ENCODE measurements at places on chromosomes 16 and 17.
A peak's percentile ranks its signal among the peaks of the same experiment; 100 is the strongest.

- DNase-seq, result no peak
These were observed 8.4 kb downstream of the ZNF652 start for GRCh38 chr17:49353607-49354006.

- no peak for DNase-seq
These were observed 2.0 kb downstream of the TBC1D10B start for GRCh38 chr16:30368122-30368791.

DNA sequence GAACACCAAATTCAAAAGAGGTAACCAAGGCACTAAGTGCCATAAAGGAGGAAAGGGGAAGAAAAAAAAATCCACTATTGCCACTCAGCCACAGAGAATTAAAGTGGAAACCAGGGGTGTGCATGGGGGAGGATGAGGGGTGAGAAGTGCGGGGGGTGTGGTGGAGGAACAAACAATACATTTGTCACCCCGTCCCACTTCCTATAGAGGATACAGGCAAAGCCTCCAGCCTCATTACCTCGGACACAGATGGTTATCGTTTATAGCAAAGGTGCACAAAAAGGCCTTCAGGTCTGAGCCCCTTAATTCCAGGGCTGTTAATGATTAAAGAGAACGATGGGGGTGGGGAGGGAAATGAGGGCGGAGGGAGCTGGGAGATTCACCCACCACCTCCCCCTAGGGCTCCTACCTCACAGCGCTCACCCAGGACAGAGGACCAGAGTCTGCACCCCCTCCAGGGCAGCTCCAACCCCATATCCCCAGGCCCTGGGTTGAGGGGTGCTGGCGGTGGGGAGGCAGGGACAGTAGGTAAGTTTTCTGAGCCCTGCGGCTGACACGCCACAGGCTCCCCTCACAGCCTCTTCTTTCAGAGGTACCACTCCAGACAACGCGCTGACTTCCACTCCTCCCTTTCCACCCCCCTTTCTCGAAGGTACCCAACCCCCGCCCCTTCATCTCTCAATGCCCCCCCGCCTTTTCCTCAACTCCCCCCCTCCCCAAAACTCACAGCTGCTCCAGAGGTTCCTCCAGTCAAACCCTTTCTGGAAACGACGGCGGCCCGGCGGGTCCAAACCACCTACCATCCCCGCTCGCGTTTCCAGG, 470 bp downstream of the DCUN1D3 start:
- no peak for DNase-seq

- DNase-seq, result no peak
These were observed 300.2 kb downstream of the IRF8 start for GRCh38 chr16:86199182-86199581.

DNA sequence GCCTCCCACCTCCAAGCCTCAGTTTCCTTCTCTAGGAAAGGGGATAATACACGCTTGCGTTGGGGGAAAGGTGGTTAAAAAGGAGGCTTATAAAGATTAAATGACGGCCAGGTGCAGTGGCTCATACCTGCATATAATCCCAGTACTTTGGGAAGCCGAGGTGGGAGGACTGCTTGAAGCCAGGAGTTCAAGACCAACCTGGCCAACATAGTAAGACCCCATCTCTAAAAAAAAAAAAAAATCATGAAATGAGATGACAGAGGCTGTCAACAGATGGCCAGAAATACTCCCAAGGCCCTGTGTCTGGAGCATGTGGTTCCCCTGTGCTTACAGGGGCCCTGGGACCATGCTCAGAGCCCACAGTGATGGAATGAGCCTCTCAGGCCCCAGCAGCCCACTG, 30.4 kb downstream of the RTN4RL1 start:
- no peak for DNase-seq

- no peak for DNase-seq
These were observed 258.2 kb upstream of the IRX5 start for GRCh38 chr16:54672500-54672899.

DNA sequence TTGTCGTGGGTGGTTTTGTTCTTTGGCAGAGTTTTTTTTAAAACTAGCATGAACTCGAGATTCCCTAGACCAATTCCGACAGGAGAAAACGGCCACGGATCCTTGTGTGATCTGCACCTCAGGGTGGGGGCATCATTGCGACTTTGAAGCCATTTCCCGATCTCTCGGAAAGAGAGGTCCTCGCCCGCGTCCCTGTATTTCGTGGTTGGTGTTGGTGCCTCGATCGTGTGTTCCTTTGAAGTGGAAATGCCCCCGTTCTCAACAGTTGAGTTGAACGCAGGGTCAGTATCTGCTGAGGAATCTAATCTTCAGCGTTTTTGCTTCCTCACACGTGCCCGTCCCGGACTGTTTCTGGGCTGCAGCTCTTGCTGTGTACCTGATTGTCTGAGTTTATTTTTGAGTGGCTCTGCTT, 1.1 kb downstream of the CRAMP1 start:
- DNase-seq, result no peak

DNA sequence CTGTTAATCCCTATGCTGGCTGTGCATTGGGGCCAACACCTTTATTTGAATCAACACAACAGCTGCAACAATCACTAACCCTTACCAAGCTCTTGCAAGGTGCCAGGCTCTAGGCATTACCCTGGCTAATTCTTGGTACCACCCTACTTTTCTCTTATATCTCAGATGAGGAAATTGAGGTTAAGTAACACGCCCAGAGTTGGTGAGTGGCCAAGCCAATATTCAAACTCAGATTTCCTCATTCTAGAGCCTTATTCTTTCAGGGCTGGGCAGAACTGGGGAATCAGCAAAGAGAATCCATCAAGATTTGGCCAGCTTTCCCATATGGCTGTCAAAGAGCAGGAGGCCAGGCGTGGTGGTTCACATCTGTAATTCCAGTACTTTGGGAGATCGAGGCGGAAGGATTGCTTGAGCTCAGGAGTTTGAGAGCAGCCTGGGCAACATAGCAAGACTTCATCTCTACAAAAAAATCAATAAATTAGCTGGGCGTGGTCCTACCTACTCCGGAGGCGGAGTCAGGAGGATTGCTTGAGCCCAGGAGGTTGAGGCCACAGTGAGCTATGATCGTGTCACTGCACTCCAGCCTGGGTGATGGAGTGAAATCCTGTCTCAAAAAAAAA, 23.7 kb downstream of the ARSG start:
- no peak for DNase-seq

DNA sequence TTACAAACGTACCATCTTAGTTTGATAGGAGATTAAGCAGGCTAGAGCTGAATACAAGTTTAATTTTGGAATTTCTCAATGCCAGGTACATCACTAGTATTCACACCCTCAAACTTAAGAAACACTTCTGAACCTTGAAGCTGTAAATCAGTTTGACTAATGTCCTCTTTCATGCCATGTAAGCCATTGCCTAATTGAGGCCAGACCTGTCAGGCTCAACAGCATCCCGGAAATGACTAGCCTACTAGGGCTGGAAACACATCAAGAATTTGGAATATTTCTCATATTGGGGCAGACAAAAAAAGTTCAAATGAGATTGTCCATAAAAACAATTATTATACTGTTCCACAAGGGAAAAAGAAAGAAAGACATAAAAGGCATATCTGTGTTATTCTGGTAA, 1.7 kb downstream of the USP32 start:
- no peak for DNase-seq

DNA sequence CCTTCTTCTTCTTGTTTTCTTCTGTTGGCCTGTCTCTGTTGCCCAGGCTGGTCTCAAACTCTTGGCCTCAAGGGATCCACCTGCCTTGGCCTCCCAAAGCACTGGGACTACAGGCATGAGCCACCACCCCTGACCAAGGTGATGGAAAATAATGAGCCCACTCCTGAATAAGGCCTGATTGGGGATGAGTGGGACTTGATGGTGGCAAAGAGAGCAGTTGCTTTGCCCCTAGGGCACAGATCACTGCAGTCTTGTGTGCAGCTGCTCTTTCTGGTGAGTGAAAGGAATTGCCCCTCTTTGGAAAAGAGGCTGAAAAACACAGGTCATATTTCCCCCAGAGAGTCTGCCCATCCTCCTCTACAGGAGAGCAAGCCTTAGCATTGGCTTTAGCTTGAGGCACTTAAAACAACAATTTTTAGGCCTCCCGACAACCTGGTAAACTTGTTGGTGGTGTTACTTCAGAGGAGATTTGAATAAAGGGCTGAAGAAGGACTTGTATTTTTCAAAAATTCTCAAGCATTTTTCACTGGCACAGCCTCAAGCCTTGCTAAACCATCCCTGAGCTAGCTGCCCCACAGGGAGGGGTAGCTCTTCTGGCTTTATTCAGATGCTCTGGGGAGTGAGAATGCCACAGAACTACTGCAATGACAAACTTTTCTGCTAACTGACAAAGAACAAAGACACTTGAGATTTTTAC, 6.1 kb upstream of the PDP2 start:
- DNase-seq, result no peak

DNA sequence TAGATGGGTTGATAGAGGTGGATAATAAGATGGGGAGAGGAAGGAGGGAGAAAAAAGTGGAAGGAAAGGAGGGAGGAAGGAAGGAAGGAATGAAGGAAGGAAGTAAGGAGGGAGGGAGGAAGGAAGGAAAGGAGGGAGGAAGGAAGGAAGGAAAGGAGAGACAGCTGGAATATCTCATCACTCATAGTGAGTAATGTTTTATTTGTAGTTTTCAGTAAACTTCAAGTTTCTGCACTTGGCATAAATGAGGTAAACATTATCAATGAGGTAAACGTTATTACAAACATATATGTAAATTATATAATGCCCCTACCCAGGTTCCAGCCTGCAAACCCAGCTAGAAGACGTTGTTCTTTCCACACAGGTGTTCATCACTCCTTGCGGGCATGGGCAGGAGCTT, 89.8 kb upstream of the XYLT1 start:
- no peak for DNase-seq

DNA sequence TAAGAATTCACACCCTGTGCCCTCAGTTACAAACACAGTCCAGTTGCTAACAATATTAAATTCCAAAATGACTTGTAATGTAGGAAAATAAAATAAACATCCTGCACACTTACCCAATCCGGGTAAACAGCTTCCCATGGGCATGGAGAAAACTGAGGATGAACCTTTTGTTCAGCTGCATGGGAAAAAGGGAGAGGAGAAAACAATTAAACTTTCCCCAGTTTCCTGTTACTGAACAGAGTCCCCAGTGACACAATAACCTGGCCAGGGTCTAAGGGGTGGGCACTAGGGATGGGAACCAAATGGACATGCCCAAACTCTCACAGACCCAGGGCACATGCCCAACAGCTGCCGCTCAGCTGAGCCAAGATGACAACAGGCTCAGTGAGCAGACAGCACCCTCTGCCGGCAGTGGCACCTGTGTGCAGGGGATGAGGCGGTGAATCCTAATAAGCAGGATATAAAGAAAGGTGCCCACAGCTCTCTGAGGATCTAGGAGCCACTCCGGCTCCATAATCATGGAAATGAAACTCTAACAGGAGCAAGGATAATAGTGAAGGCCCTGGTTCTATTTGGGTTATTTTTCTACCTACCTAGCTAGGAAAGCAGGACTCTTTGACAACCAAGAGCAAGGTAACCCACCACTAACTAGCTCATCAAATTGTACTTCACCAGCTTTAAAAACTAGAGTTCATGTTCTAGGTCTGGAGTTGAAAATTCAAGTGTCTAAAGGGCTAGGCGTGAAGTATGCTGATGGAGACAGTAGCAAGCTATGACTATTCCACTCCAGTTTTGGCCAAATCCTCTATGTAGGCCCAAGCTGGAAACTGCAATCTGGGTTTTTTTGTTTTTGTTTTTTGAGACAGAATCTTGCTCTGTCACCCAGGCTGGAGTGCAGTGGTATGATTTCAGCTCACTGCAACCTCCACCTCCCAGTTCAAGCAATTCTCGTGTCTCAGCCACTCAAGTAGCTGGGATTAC, 58.8 kb downstream of the SMG6 start:
- peak; percentile 72 for DNase-seq
